Right atrium auricular region (tissue), 2 donors: ENCODE measurements at places on chromosomes 7 and 10. TPM values are rescaled to one million over a fixed set of nuclear protein-coding genes. Genes with fewer than 3 reads are reported as not detected.
A peak's percentile ranks its signal among the peaks of the same experiment; 100 is the strongest.

Gene JAKMIP3
- total RNA-seq, result 0.44 TPM

DNA sequence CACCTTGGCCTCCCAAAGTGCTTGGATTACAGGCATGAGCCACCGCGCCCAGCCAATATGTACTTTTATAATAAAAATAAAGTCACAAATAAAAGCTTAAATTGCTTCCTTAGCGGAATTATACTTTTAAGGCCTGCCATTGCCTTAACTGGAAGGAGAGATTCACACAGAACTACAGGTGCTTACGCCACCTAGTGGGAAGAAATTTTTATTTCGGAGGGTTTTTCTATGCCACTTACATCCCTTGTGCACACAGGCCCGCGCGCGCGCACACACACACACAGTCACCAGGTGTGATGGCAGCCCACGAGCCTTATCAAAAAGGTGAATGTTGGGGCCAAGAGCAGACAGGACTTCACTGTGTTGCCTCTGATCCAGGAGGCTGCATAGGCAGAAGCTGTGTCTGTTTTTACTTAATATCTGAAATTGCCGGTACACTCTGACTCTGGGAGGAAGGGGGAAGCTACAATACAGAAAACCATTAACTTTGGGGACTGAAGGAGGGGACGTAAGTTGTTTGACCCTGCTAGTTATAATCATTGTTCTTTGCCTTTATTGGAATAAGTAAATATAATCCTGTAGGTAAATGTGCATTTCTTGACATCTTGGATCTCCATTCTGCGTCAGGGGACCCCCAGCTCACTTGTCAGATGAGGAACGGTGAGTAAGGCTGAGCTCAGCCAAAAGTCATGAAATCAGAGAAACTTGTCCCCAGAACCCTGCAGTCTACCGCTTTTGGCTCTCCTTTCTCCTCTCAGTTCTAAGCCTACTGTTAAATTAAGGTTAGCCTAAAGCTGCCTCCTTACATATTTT, 87.1 kb downstream of the SLC16A9 start:
- no peaks in the 10 kb centered on the region for H3K36me3 ChIP-seq
- DNase-seq, result peak; percentile 60
- H3K27me3 ChIP-seq, result no peaks in the 10 kb centered on the region
- no peak overlapping the region for H3K4me3 ChIP-seq

- no peak overlapping the region for H3K27ac ChIP-seq
- H3K27me3 ChIP-seq, result no peaks in the 10 kb centered on the region
- H3K4me3 ChIP-seq, result no peak overlapping the region
- H3K4me1 ChIP-seq, result no peaks in the 10 kb centered on the region
- no peaks in the 10 kb centered on the region for H3K36me3 ChIP-seq
- peak; percentile 76 for DNase-seq
Measured at GRCh38 chr10:91006001-91006751, 85.3 kb upstream of the ANKRD1 start.

DNA sequence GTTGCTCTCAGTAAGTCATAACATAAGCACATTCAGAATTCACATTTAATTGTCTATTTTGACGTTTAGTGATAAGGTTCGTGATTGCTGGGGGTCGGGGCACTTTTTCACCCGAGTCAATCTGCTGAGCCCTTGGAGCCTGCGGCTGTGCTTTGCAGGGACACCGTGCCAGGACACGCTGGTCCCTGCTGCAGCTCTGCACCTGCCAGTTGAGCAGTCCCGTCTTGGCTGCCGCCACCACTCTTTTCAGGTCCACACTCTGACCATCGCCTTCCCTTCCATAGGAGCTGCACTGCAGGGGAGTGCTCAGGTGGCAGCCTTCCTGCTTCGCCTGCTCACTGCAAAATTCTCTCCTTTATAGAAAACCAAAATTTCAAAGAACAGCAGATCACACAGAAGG, 36.4 kb downstream of the CUL1 start:
- peaks cover 37% of the 10 kb centered on the region for H3K36me3 ChIP-seq
- no peaks in the 10 kb centered on the region for H3K27me3 ChIP-seq
- H3K4me1 ChIP-seq, result peaks cover 6% of the 10 kb centered on the region
- no peak overlapping the region for H3K4me3 ChIP-seq

Gene ANXA8L1
- 44.2 TPM for total RNA-seq

DNA sequence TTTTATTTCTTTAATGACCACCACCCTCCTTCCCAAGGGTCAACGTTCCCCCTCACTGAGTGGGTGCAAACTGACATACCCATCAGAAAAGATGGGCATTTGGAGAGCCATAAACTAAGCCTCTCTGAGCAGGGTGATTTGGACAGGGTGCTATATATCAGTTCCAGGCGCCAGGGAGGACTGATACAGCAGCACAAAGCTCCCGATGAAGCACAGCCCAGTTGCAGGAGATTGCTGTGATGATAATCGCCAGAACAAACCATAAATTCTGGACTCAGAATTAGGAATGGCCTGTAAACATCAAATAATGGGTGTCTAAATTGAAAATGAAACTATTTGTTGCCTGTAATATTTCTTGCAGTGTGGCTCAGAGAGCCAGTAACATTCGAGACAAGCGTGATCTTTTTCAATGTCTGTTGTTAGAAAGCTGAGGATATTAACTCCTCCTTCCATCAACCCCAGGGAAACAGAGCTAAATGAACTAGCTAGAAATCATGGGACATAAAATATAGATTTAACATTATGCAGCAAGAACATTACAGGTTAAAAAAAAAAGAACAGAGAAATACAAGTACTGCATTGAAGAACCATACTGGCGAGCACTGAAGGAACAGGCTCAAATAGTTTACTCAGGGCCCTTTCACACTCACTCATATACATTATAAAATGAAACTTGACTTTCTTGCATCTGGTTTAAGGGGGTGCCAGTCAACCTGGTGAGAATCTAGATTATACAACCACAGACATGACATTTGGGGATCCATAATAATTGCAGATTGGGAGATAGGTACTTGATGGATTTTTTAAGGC, 137.5 kb upstream of the LRRTM3 start:
- no peak overlapping the region for H3K27ac ChIP-seq
- H3K4me1 ChIP-seq, result no peaks in the 10 kb centered on the region
- no peak overlapping the region for H3K4me3 ChIP-seq
- DNase-seq, result no peak

- H3K4me3 ChIP-seq, result peak overlapping the region; percentile 61
- no peaks in the 10 kb centered on the region for H3K27me3 ChIP-seq
- no peaks in the 10 kb centered on the region for H3K36me3 ChIP-seq
- H3K27ac ChIP-seq, result peak overlapping the region; percentile 75
Measured at GRCh38 chr10:101066146-101066895, 4.5 kb downstream of the KAZALD1 start.

GRCh38 chr7:33425395-33425794, 296.0 kb downstream of the BBS9 start:
- no peaks in the 10 kb centered on the region for H3K4me1 ChIP-seq
- no peak for DNase-seq
- H3K4me3 ChIP-seq, result no peak overlapping the region
- H3K36me3 ChIP-seq, result no peaks in the 10 kb centered on the region
- no peak overlapping the region for H3K27ac ChIP-seq

- H3K4me1 ChIP-seq, result no peaks in the 10 kb centered on the region
- no peak overlapping the region for H3K27ac ChIP-seq
- no peak overlapping the region for H3K4me3 ChIP-seq
- H3K27me3 ChIP-seq, result no peaks in the 10 kb centered on the region
- H3K36me3 ChIP-seq, result no peaks in the 10 kb centered on the region
Measured at GRCh38 chr10:13815756-13816155, 229.0 kb downstream of the PRPF18 start.

Gene BRI3
- 55.6 TPM for total RNA-seq

DNA sequence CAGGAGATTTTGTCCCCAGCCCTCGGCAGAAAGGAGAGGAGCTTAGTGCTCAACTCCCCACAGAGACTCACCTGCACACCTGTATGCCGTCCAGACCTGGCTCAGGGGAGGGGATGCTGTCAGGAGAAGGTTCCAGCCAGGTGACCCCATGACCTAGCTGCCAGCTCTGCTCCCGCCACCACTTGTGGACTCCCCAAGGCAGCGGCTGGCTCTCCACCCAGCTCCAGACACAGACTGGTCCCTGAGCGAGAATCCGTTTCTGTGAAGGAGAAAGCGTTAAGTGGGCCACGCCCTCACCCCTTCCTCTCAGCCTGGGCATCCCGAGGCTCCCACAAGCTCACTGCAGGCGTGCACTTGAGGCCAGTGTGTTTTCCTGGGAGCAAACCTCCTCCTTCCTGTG, 76.4 kb downstream of the RGS10 start:
- no peak for DNase-seq
- no peak overlapping the region for H3K4me3 ChIP-seq
- H3K4me1 ChIP-seq, result peaks cover 3% of the 10 kb centered on the region
- no peaks in the 10 kb centered on the region for H3K27me3 ChIP-seq

Gene IRF5
- 2.7 TPM for total RNA-seq

DNA sequence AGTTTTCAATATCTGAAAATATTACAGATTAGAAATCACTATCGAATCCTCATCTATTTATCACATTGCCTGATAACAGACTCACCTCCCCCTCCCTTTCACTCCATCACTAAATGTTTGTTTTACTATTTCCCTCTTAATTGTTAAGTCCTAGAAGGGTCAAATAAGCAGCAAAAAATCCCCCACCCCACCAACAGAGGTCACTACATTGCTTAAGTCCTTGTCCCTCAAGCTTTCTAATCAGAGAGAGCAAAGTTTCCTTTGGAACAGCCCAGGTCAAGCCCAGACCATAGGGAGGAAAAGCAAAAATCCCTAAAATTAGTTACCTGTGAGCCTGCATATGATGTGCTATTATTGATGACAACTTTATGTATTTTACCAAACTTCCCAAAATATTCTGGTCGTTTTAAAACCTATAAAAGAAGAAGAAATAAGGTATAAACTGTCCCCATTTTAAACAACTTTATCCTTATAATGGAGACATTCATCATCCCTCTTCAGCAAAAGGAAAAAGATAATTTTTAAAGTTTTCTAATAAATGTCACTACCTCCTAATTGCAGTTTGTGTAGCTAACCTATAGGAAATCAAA, 95.0 kb downstream of the CNOT4 start:
- DNase-seq, result no peak
- H3K4me1 ChIP-seq, result no peaks in the 10 kb centered on the region
- no peaks in the 10 kb centered on the region for H3K27me3 ChIP-seq
- H3K27ac ChIP-seq, result no peak overlapping the region
- no peak overlapping the region for H3K4me3 ChIP-seq
- H3K36me3 ChIP-seq, result no peaks in the 10 kb centered on the region

- H3K36me3 ChIP-seq, result no peaks in the 10 kb centered on the region
- H3K27ac ChIP-seq, result no peak overlapping the region
- H3K27me3 ChIP-seq, result no peaks in the 10 kb centered on the region
- no peaks in the 10 kb centered on the region for H3K4me1 ChIP-seq
- DNase-seq, result no peak
Measured at GRCh38 chr7:139950881-139951525, 111.7 kb downstream of the PARP12 start.

DNA sequence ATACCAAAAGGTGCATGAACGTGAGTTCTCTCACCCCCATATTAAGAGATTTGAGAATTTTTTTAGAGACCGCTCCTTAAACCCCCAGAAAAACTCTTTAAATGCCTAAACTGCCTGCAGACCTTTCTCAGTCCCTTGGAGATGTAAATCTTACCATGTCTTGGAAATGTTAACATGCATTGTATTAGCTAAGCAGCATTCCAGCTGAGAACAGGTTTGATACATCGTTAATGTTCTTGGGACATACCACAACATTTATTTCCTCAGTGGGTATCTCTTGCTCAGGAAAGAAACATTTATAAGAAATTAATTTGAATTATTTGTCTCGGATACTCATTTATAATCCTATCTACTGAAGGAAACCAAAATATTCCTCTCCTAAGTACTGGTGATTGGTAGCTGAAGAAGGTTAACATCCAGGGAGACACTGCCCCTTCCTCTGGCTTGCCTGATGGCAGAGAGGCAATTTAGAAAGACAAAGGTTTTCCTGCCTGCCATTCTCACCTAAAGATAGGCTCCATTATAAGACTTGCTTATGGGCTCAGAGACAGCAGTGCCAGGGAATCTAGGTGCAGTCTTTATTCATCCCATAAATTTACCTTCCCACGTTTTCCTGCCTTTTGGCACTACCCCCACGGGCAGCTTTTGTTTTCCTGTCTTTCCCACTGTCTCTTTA, 141.2 kb downstream of the COBL start:
- no peaks in the 10 kb centered on the region for H3K36me3 ChIP-seq
- H3K4me3 ChIP-seq, result no peak overlapping the region
- H3K27me3 ChIP-seq, result no peaks in the 10 kb centered on the region
- no peaks in the 10 kb centered on the region for H3K4me1 ChIP-seq
- no peak overlapping the region for H3K27ac ChIP-seq

DNA sequence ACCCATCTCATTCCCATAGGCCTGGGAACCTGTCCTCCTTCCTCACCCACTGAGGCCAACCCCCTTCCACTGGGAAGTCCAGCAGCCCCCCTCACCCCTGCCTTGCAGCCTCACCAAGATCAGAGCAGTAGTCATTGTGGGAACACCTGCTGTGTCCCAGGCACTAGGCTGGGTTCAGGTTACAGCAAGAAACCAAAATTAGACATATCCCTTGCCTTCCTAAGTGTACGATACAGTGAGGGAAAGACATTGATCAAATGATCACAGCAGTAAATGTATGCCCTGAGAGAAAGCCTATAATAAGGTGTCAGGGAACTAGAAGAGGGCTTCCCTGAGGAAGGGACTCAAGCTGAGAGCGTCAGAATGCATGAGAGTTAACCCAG, 17.0 kb upstream of the C10orf105 start:
- DNase-seq, result no peak
- no peaks in the 10 kb centered on the region for H3K27me3 ChIP-seq
- H3K4me1 ChIP-seq, result peaks cover 37% of the 10 kb centered on the region
- no peaks in the 10 kb centered on the region for H3K36me3 ChIP-seq
- no peak overlapping the region for H3K27ac ChIP-seq

Gene SLC16A9
- total RNA-seq, result 0.90 TPM

Gene LIPJ
- 0.08 TPM for total RNA-seq

GRCh38 chr10:128016423-128017060, 109.6 kb downstream of the PTPRE start:
- no peak overlapping the region for H3K4me3 ChIP-seq
- no peaks in the 10 kb centered on the region for H3K27me3 ChIP-seq
- H3K4me1 ChIP-seq, result no peaks in the 10 kb centered on the region
- H3K36me3 ChIP-seq, result no peaks in the 10 kb centered on the region
- no peak for DNase-seq

DNA sequence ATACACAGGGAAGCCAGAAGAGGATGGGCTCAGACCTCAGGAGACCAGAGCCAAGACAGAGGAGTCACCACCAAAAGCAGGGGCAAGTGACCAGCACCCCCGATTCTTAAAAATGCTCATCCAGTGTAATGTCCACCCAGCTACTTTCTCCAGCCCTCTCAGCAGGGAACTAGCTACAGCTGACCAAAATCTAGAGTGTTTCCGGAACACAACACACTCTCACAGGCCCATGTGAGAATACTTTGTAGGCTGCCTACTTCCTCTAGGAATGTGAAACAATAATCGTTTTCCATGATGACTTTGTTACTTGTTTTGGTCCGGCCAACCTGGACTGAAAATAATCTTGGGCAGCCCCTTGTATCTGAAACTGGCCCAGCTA, 14.5 kb downstream of the PSAP start:
- H3K4me1 ChIP-seq, result peaks cover 84% of the 10 kb centered on the region
- H3K36me3 ChIP-seq, result peaks cover 24% of the 10 kb centered on the region
- no peaks in the 10 kb centered on the region for H3K27me3 ChIP-seq

Gene RBM20
- 59.9 TPM for total RNA-seq
